ENCODE measurements at places on chromosomes 7 and 10. TPM values are rescaled to one million over a fixed set of nuclear protein-coding genes. Genes with fewer than 3 reads are reported as not detected.

The PCGF6 gene
- total RNA-seq, result 14.1 TPM

The COBL gene
- not detected for total RNA-seq

The UPK3BL2 gene
- 0.96 TPM for total RNA-seq

The SBDS gene
- total RNA-seq, result 110 TPM

The ASB15 gene
- not detected for total RNA-seq

The PGAM2 gene
- total RNA-seq, result 0.56 TPM

The RASA4B gene
- total RNA-seq, result 2.0 TPM

The CTAGE4 gene
- total RNA-seq, result 0.28 TPM

The HMX3 gene
- total RNA-seq, result not detected

The VAX1 gene
- total RNA-seq, result not detected

The C10orf67 gene
- 0.19 TPM for total RNA-seq

The SLC18A2 gene
- not detected for total RNA-seq

The NRAP gene
- total RNA-seq, result not detected

The ZNF485 gene
- total RNA-seq, result 3.6 TPM

The SUN3 gene
- total RNA-seq, result not detected

The MINDY3 gene
- 39.1 TPM for total RNA-seq

The CXCL12 gene
- total RNA-seq, result 75.3 TPM

The ACHE gene
- under 0.01 TPM for total RNA-seq

The PRKCQ gene
- total RNA-seq, result under 0.01 TPM

The AGAP4 gene
- 3.4 TPM for total RNA-seq

The ZKSCAN1 gene
- 35.3 TPM for total RNA-seq

The PDZD7 gene
- total RNA-seq, result 3.1 TPM

The IL6 gene
- 69.4 TPM for total RNA-seq

The TLL2 gene
- total RNA-seq, result 0.28 TPM

The NCF1 gene
- total RNA-seq, result not detected

The SPDYE11 gene
- total RNA-seq, result not detected

The FAM24A gene
- total RNA-seq, result not detected

The TBX20 gene
- total RNA-seq, result 11.5 TPM

The SH2D4B gene
- total RNA-seq, result under 0.01 TPM

The TNRC18 gene
- total RNA-seq, result 24.0 TPM

The HGF gene
- total RNA-seq, result 211 TPM

The EGR2 gene
- total RNA-seq, result 0.58 TPM

The NOS3 gene
- total RNA-seq, result 5.8 TPM

The EPO gene
- not detected for total RNA-seq

The FAM241B gene
- total RNA-seq, result 0.19 TPM

The KEL gene
- total RNA-seq, result not detected

The CRPPA gene
- 2.0 TPM for total RNA-seq

The AGR2 gene
- not detected for total RNA-seq

The PALD1 gene
- 0.56 TPM for total RNA-seq

The TMEM213 gene
- total RNA-seq, result not detected

The GIMAP5 gene
- total RNA-seq, result 0.28 TPM

The FBH1 gene
- 117 TPM for total RNA-seq

The MPP7 gene
- total RNA-seq, result 0.38 TPM

The LLCFC1 gene
- total RNA-seq, result not detected

The SLC26A5 gene
- not detected for total RNA-seq

The TMEM176A gene
- not detected for total RNA-seq

The CAMK1D gene
- 2.8 TPM for total RNA-seq

All from regular cardiac myocyte (primary cell).